A549 treated with GW870086 at 1 μM for 4 hours (cell line): ENCODE measurements at places on chromosomes 2 and 18. TPM values are rescaled to one million over a fixed set of nuclear protein-coding genes. Genes with fewer than 3 reads are reported as not detected.

The ALPP gene
- 4.4 to 5.3 TPM (median 4.8 TPM) in 5 replicates for total RNA-seq

The CKAP2L gene
- 10.5 to 16.2 TPM (median 13.9 TPM) in 5 replicates for total RNA-seq

The LONRF2 gene
- total RNA-seq = 1.8 to 3.5 TPM (median 2.7 TPM) in 5 replicates

The CCL20 gene
- 2.4 to 7.5 TPM (median 5.4 TPM) in 5 replicates for total RNA-seq

The UGT1A9 gene
- 4.1 to 6.1 TPM (median 4.5 TPM) in 5 replicates for total RNA-seq

The SKOR2 gene
- total RNA-seq = not detected in 5 replicates

The CAVIN2 gene
- total RNA-seq = 22.2 to 35.7 TPM (median 34.2 TPM) in 5 replicates
